ENCODE measurements at places on chromosomes 11 and 22.
A peak's percentile ranks its signal among the peaks of the same experiment; 100 is the strongest.

GRCh38 chr11:71542879-71543777, 5.1 kb upstream of the KRTAP5-9 start:
- peak; percentile 42 for DNase-seq

DNA sequence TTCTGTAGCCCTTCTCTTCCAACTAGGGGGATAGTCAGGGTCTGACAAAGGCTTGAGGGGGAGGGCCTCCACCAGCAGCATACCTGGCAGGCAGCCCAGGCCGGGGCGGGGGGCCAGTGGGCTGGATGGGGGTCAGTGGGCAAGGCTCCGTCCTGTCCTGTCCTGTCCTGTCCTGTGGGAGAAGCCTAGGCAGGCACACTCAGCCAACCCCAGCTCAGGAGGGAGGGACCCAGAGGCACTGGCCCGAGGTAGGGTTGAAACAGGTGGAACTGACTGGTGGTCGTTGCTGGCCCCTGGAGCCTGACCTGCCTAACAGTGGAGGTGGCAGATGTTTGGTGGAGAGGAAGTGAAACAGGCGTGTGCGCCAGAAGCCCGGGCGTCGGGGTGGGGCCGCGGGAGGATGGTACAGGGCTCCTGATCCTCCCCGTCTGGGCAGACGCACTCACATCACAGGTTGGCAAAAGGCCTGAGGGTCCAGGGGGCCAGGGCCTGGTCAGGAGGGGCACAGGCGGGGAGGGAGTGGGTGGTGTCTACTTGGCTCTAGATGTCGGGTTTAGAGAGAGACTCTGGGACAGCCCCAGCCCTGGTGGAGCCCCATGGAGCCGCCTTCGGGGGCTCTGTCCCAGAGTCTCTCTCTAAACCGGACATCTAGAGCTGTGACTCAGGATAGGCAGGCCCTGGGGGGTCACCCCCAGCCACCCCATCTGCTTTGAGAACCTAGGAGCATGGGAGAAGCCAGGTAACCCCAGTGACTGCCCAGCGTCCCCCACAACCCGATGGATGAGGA, 32.5 kb upstream of the GRAMD4 start:
- peak; percentile 40 for DNase-seq

DNA sequence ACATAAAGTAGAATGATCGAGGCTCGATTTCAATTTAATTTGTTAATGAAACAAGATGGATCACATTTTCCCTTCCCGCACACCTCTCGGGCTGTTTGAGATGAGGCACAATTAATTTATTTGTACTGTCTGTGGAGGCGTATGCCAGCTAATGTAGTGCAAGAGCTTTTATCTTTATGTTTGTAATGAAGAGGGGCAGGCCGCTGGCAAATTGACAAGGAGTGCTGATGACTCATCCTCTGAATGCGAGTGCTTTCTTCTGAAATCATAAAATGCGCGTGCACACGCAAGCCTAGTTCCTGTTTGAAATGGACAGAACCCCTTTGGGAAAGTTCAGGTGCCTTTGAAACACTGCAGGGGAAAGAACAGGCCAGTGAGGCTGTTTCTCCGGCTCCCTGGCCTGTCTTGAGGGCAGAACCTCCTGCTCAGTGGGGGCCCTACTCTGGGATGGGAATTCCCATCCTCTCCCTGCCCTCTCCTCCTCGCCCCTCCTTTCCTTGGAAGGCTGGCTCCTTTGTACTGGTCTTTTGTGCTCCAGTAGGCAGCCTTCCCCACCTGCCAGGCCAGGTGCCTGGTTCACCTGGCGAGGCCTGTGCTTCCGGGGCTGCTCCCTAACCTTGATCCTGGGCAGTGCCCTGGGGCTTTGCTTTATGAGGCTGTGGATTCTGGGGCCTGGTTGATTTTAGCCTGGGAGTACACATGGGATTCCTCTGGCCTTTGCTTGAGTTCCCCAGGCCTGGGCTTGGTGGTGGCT, 50.3 kb downstream of the TEAD1 start:
- peak; percentile 27 for DNase-seq

GRCh38 chr11:11857769-11858168, 16.0 kb downstream of the USP47 start:
- no peak for DNase-seq

DNA sequence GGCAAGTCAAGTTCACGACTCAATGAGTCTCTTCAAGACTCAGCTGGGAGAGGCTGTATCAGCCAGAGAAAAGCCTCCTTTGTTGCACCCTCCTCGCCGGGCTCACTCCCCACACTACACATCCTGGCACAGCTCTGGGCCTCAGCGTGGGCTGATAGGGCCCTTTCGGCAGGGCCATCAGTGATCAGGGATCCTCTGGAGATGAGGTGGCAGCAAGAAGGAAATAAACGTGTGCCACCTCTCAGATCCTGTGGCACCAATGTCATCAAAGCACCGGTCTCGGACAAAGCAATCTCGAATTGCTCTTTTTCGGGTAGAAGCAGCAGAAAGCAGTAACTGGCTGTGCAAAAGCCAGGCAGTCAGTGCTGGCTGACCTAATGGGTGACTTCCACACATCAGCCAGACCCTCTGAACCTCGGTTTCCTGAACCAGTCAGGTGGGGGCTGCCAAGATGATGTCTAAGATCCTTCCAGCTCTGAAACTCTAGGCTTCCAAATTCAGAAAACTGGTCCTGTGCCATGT, 2.1 kb downstream of the EHD1 start:
- DNase-seq, result peak; percentile 76

- no peak for DNase-seq
Measured at GRCh38 chr22:23789121-23789520, 2.4 kb downstream of the SMARCB1 start.

DNA sequence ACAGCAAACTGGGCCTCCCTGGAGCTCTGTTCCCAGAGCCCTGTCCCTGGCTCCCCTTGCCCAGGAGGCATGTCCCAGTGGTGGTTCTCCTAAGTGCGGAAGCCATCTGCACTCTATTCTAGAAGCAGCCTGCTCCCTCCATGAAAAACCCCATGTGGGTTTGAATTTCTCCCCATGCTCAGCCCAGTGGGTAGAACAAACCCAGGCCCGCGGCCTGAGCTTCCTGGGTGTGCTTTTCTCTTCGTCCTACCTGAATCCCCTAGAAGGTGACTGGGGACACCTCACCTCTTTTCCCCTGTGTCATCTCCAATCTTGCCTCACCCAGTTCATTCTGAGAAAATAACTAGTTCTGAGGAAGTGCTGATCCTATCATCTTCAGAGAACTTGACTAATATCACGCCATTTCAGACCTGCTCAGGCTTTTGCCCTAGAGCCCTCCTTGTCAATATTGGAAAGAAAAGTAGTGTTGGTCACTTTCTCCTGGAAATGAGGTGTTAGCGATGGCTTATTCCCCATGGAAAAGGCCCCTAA, 15.9 kb downstream of the IL10RA start:
- peak; percentile 93 for DNase-seq

- no peak for DNase-seq
Measured at GRCh38 chr11:44752713-44753112, 26.0 kb downstream of the TSPAN18 start.

GRCh38 chr11:60375316-60375715, 3.0 kb upstream of the MS4A7 start:
- DNase-seq, result no peak

DNA sequence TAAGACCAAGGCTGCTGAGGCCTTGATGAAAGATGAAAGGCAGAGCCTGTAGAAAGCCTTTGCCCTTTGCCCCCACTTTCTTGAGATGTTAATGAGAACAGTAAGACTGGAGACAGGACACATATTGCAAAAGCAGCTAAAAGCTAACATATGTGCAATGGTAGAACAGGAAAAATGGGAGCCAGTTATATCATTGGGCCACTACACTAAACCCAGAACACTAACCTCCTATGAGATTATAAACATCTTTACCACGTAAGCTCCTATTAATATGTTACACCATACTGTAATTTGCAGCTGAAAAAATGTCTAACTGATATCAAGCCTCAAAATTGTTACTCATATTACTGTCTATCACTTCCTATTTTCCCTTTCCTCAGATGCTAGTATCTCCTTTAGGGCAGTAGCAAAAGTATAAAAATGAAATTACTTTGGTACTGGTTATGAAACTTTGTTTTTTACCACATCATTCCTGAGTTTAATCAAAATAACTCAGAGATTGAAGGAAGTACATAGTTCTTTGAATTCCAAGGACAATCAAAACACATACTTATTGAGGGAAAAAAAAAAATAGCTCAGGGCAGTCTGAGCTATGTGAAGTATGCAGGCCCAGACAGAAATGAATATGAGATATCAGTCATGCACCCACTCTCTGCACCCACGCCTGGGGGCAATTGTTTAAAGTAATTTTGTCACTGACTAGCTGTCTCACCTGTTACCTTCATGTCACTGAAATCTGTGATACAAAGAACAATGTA, 9.1 kb downstream of the HPS5 start:
- DNase-seq, result no peak

GRCh38 chr11:70242885-70243284, 27.6 kb upstream of the PPFIA1 start:
- no peak for DNase-seq
